ENCODE measurements at places on chromosomes 1 and 21.

GRCh38 chr1:232382671-232383070 lies 247.3 kb downstream of the SIPA1L2 start:
- peak; percentile 43 for DNase-seq

DNA sequence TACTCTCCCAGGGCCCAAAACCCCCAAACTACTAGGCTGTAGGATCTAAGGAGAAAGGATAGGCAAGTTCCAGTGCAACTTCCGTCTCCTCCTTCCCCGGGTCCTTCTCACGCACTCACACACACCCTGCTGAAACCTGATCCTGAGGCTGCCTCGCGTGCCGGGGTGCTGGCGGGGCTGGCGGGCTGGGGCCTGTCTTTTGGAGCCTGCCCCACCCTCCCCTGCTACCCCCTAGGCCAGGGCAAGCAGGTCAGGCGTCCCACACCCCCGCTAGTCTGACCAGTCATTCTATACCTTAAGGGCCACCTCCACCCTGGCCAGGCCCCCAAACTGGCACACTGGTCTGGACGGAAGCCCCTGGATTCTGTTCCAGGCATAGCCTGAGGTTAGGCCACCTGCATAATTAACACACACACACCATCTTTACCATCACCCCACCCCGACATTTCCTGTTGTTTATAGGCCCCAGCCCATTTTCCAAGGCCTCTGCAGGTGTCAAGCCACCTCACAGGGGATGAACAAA lies 48.3 kb upstream of the ARTN start:
- no peak for DNase-seq

- DNase-seq: no peak
Observed at GRCh38 chr1:56028244-56028643, 551.1 kb downstream of the PLPP3 start.

DNA sequence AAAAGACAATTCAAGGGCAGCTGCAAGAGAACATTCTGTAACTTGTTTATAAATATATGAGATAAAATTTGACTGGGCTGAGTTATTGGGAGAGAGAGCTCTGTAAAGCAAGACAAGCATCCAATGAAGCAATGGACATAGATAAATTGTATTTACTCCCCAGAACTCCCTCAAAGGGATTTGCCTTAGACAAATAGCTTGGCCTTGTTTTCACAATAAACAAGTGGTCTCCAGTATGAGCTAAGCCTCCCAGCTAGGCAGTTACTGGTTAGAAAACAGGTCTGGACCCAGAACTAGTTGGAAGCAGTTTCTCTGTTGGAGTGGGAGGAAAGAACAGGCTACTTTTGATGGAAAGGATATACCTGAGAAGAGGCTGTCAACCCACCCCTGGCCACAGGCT lies 25.2 kb upstream of the SUCO start:
- DNase-seq: no peak

DNA sequence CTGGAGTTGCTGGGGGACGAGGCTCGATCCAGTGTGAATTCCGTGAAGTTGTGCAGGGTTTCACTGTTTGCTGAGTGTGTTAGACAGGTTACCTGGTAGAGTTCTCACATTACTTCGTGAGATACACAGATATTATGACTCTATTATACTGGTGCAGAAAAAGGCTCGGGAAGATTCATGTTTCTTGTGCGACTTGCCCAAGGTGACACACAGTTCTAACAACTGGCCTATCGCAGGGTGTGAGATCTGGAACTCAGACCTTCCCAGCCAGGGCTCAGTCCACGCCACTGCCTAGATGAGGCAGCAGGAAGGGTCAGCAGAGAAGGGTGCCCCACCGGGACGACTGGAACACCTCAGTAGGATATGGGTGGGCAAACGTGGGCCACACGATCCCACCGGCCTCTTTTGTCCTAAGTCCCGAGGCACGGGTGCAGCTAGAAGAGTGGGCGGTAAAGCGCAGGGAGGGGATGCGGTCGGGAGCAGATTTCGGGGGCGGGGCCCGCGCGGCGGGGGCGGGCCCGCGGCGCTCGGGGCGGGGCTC lies 296 bp upstream of the RNPEP start:
- DNase-seq: no peak

- no peak for DNase-seq
Observed at GRCh38 chr21:43369124-43369523, 57.8 kb downstream of the SIK1 start.

DNA sequence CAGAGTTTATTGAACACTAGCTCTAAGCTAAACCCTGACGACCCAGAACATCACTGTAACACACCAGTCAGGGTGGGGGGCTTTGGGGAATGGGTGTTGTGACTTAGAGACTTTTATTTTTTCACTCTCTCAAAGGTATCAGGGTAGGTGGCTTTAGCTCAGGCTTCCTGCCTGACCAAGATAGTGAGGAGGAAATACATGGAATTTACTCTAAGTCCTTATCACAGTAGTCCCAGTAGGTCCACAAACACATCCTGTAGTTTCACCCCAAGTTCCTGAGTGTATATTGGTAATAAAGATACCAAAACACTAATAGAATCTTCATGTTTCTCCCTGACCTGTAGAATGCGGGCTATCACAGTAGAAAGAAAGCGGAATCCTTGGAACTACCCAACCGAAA lies 15.1 kb downstream of the GJA5 start:
- no peak for DNase-seq

GRCh38 chr21:19603011-19603593 lies 1199.5 kb upstream of the TMPRSS15 start:
- no peak for DNase-seq

- DNase-seq: no peak
Observed at GRCh38 chr1:53579221-53580008, 120.2 kb downstream of the DMRTB1 start.

DNA sequence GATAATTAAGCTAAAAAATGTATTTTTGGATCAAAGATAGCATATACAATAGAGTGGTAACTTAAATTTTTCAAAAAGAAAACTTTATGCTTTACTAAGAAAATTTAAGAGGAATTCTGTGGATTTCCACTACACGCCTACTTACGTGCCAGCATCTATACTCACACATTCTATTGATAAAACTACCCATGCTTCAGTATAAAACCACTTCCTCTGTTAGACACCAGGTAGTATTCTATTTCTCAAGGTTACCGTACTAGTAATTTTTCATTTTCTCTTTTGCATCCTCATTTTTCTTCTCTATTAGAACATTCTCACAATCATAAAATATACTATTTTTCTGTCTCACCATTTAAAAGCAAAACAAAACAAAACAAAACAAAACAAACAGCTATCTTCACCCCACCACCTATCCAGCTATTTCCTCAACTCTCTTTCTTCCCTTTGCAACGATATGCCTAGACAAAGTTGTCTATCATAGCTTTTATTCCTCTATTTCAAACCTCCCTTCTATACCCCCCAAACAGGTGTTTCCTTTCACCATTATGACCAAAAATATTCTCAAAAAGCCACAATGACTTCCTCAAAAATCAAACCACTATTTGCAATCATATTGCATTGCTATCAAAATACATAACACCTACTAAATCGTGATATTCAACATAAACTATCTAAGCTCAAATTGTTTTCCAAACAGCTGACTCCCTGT lies 1652.0 kb downstream of the MRPL39 start:
- no peak for DNase-seq

DNA sequence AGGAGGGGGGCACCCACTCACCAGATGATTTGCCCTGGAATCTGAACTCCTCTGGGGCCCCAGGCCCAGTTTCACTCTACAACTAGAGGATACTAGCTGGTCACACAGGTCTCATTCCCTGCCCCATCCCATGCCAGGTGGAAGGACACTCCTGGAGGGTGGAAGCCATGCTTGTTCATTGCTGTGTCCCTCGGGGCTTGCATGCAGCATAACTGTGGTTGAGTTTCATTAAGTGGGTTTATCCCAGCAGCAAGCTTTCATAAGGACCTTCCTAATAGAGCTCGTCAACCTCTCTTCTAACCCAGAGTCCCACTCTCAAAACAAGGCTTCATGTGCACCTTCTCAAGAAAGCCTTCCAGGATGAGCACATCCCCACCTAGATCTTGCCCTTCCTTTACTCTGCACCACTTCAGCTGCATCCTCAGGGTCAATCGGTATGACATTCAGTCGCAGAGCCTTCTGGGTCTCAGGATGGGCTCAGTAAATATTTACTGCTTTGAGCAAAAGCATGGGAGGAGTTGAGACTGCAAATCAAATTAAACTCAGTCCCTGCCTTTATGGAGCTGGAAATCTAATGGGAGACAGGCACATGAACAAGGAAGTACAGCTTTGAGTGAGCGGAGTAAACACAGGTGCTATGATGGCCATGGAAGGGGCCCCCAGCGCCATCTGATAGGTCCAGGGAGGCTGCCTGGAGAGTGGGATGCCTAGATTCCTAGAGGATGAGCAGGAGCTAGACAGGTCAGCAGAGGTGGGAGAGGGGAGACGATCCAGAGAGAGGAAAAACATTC lies 32.3 kb downstream of the LAMB3 start:
- no peak for DNase-seq

GRCh38 chr1:209704584-209704983 lies at the start of gene HSD11B1:
Gene HSD11B1 (plus strand): TSS chr1:209704846. CDS start chr1:209704943, 97 bp downstream.
- peak; percentile 90 for DNase-seq

DNA sequence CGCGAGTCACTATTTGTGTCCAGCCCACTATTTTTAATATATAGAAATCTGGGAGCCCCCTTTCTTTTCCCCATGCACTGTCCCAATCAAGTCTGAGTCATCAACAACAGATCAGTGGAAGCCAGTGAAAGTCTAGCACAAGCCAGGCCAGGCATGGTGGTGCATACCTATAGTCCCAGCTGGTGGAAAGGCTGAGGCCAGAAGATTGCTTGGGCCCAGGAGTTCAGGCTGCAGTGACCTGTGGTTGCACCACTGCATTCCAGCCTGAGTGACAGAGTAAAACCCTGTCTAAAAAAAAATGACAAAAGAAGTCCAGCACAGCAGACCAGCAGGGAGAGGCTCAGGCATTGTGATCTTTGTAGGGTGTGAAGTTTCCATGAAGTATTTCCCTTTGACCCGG lies 9.0 kb upstream of the RPL5 start:
- no peak for DNase-seq

DNA sequence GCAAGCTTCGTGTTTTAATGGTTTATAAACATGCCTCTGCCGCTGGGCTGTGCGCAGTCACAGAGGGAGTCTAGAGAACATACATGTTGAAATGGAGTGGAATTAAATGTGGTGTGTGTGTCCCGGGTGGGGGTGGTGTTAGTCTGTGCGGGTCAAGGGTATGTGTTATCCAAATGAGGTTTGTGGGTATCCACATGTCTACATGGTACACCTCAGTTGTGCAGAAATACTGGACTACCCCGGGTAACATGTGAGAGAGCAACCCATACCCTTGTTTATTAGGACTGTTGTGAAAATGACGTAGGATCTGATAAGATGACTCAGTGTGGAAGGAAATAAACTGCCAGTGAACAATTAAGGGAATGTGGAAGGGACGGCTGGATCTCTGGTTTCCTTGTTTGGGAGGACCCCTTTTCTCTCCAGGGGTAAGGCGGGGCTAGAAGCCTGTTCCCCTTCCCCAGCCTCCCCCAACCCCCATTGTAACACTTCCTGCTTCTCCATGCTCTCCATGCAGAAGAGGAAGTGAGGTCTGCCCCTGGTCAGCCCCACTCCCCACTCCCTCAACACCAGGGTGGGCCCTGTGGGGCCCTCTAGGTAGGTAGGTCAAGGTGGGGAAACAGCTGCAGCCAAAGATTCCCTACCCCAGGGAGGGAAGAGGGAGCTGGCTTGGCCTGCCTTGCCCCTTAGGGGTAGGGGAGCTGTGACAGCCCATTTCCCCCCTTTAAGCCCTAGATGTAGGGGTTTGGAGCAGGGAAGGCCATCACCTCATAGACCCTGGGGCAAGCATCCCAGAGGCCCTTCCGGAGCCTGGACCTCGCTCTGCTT lies 690 bp downstream of the EPS8L3 start:
- no peak for DNase-seq

DNA sequence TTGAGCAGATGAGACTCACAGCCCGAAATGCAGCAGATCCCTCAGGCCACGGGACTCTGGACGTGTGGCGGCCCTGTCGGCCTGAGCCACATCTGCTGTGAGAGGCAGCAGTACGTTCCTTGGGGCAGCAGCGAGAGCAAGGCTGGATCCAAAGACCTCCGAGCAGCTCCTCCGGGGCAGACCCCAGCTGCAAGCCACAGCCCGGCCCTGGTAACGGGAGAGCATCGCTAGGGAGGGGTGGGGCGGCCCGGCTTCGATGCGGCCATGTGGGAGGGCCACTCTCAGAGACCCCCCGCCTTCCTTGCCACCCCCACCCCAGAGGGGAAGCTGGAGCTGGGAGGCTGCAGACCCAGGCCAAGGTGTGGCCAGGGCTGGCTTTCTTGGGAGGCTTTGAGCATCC lies 17.8 kb downstream of the PRKCZ start:
- no peak for DNase-seq

- no peak for DNase-seq
Observed at GRCh38 chr1:41399145-41399795, 38.0 kb downstream of the FOXO6 start.

- no peak for DNase-seq
Observed at GRCh38 chr1:214076708-214077065, 88.9 kb downstream of the PROX1 start.

DNA sequence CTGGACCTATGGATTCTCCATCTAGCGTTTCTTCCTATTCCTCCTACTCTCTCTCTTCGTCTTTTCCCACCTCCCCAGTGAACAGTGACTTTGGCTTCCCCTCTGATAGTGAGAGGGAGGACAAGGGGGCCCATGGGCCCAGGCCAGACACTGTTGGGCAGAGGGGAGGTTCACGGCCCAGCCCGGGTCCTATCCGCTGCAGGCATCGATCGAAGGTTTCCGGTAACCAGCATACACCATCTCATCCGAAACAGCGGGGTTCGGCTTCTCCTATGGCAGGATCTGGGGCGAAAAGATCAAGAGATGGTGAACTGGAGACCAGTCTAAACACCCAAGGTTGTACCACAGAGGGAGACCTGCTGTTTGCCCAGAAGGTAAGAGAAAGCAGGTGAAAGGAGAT lies 906 bp downstream of the CIART start:
- no peak for DNase-seq

DNA sequence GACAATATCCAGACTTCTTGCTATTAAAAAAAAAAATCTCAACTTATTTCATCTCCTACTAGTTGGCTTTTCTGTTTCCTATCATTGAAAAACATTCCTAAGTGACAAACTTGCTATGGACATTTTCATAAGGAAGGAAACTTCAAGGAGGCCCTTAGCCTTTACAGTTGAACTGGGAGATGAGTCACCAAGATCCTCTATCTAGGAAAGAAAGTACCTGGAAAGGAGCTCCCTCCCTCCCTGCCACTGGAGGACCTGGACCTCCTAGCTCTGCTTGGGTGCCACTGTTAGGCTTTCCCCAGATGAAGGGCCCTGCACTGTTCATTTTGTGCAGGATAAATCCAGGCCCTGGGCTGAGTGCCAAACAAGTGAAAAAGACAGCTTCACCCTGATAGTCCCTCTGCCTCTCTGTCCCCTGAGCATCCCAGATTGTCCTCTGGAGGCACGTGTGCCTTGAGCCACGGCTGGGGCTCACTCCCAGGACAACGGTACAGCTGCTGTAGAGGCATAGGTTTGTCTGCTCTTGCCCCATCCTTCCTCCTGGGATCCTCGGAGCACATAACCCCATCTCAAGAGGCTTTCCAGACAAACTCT lies 40.2 kb upstream of the SOX13 start:
- no peak for DNase-seq

DNA sequence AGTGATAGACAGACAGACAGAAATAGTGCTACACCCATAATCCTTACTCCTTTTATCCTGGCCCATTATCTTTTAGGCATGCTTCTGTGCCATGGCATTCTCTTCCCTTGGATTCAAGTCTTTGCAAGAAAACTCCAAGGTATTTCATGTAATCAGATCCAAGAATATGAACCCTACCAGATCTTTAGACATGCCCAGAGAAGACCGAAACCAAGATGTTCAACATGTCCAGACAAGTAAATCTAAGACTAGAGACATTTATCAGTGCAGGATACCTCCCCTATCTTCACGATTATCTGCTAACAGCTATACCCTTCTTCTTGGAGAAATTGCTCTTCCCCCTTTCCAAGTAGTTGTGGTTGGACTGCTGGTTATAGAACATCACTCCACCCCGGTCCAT lies 11.8 kb upstream of the C1orf141 start:
- no peak for DNase-seq

Data from stromal cell of bone marrow (primary cell).